ENCODE measurements at places on chromosomes 11 and 22.

DNA sequence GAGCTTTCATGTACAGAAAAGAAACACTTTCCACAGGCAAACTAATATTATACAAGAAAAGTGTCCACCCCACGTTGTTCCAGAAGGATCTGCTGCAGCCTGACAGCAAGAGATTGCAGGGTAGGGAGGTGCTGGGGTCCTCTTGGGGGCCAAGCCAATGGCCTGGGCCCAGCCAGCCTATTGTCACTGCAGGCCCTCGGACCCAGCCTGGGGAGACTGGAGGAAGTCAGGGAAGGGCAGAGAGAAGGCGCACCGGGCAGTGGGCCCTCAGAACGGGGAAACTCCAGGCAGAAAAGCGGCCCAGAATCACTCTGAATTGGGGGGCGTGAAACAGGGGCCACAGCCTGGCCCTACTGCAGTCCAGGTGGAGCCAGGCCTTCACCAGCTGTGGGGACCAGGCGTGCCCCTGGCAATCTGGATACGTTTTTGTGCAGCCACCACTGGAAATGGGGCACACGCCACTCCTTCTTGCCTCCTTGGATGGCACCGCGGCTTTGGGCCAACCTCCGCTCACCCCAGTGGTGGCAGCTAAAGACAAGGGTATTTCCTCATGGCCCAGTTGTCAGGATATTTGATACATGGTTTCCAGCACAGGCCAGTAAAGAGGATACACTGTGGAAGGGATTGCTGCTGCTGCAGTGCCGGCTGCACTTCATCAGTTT is 3.9 kb upstream of the NAP1L4 start:
- DNase-seq: no peak

DNA sequence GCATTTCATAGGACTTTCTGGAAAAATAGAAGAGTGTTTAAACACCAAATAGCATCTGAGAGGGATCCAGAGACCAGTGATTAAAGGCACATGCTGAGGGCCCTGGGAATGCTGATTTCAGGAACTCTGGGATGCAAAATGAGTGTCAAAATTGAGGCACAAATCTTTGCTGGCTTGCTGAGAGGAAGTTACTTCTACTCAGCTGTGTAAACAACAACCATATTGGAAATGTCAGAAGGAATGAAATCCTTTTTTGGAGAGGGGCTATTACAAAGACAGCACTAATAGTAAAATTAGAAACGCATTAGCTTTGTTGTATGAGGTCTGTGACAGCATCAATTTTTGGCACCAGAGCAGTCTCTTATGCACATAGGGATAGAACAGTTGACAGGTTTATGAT is 267.8 kb upstream of the RAG2 start:
- no peak for DNase-seq

- no peak for DNase-seq
These were observed at the start of gene CELSR1 for GRCh38 chr22:46537225-46537945. Gene CELSR1, minus strand, starts transcription at chr22:46537620. Its CDS starts 450 bp downstream, at chr22:46537170.

- DNase-seq: no peak
These were observed 23.8 kb downstream of the ARHGAP1 start for GRCh38 chr11:46676436-46677158.

- no peak for DNase-seq
These were observed 25.1 kb downstream of the ARHGEF17 start for GRCh38 chr11:73333173-73333572.

DNA sequence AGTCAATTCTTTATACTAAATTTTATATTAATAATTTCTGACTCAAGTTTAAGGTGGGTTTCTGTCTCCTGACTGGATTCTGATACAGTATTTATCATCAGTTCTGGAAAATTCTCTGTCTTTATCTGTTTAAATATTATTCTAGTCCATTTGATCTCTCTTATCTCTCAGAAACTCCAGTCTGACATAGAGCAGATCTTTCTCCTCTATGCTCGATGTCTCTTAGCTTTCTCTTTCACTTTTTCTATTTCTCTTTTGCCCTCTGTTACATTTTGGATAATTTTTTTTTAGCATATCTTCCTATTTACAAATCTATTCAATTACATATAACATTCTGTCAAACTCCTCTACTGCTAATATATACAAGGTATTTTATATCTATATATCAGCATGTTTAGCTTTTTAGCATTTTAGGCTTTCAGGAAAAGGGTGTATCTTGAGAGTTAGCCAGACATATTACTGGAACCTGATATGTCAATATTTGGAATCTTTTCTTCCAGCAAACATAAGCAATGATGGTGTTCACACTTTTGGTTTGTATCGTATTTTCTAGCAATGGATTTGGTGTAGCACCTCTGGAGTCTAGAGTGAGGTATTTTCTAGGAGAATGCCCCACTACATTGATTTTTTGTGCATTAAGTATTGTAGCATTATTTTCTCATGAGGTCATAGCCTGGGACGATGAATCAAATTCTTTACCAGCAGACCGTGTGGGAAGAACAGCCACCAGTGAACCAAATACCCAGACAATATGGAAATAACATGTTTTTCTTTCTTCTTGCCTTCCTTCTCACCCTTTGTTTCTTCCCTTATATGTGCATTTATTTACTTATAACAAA is 4.1 kb upstream of the NNMT start:
- DNase-seq: no peak

DNA sequence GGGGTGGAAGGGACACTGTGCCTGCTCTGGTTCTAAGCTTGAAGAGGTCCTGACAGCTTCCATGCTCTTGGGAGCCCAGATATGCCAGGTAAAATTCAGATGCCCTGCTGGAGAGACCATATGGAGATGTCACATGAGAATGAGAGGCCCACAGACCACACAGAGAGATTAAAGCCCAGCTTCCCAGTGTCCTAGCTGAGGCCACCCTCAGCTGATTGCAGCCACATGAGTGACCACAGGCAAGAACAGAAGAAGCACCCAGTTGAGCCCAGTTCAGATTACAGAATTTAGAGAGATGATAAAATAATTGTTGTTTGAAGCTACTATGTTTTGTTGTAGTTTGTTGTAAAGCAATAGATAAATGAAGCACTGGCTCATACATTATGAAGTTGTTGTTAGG is 14.4 kb upstream of the PVALB start:
- no peak for DNase-seq

DNA sequence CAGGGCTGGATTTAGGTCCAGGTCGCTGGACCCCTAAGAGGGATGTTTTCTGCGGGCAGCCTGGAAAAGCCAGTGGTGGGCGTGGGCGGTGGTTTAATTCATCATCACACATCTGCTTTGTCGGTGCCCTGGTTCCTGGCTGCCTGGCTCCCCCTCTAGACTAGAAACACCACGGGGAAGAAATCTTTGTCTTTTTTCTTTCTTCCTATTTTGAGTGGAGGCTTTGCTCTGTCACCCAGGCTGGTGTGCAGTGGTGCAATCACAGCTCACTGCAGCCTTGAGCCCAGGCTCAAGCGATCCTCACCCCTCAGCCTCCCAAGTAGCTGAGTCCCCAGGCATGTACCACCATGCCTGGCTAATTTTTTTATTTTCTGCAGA is 86.6 kb upstream of the LINC01488 start:
- DNase-seq: no peak

- no peak for DNase-seq
These were observed 73.2 kb downstream of the KIAA1671 start for GRCh38 chr22:25025491-25026400.

- DNase-seq: no peak
These were observed 5.3 kb downstream of the NLRP6 start for GRCh38 chr11:283405-284104.

DNA sequence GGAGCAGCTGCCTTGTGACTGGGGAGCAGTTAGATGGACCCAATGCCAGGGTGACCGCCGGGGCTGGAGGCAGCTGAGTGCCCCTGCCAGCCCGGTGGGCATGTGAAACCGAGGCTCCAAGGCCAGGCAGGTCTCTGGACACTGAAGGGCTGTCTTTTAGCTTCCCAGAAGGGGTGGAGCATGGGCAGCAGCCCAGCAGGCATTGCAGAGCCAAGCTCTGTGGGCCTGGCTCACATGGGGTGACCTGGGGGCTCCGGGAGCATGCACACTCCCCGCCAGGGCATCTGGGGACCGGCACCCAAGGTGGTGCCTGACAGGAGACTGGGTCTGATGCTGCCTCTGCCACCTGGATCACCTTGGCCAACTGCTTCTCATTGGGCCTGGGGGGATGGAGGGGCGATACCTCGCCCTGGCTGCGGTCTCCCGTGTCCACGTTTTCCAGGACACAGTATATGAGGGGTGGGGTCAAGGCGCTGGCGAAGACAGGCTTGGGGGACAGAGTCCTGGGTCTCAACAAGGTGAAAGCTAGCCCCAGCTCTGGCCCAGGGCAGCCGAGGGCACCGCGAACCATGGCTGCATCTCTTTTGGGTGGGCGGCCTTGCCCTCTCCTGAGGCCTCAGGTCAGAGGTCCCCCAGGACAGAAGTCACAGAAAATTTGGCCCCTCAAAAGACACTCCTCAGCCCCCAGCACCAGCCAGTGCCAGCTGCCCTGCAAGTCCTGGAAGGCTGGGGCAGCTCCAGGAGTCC is 3.5 kb downstream of the INS start:
- no peak for DNase-seq

- no peak for DNase-seq
These were observed 709.7 kb upstream of the LRRC4C start for GRCh38 chr11:42169191-42169590.

DNA sequence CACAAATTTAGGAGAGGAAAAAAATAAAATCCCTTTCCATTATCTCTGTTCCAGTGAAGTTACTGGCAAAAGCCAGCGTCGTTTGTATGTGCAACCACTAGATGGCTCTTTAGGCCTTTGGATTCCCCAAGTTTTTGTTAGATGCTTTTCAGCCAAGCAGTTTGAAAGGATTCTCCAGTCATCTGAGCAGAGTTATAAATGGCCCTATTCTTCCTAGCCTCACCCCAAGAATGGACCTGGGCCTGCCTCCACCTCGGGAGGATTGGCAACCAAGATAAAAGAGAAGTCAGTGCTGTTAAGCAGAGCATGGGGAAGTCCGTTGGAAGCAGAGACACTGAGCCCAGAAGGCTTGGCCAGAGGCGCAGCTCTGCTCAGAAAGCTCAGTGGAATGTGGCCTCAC is 15.4 kb downstream of the FAM181B start:
- DNase-seq: no peak

- no peak for DNase-seq
These were observed 73.6 kb upstream of the GNAZ start for GRCh38 chr22:22996511-22997261.
